ENCODE measurements at places on chromosomes 12 and 14.

GRCh38 chr12:111868676-111869588 lies 26.9 kb downstream of the MAPKAPK5 start:
- DNase-seq = no peak

DNA sequence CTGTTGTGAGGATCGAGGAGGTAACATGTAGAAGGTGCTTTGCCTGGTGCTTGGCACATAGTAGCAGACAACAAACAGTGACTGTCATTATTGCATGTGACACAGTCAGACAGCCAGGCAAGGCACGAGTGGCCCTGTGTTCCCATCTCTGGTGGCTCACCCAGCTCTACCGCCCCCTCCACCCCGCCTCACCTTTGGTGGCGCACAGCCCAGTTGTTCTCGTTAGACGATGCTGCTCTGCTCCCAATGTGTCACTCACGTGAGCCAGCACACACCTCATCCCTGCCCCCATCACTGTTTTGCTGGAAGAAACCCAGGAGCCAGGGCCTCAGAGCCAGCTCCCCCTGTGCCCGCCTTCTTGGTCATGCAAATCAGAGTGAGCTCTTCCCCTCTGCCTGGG lies 113.3 kb downstream of the CALM1 start:
- no peak for DNase-seq

DNA sequence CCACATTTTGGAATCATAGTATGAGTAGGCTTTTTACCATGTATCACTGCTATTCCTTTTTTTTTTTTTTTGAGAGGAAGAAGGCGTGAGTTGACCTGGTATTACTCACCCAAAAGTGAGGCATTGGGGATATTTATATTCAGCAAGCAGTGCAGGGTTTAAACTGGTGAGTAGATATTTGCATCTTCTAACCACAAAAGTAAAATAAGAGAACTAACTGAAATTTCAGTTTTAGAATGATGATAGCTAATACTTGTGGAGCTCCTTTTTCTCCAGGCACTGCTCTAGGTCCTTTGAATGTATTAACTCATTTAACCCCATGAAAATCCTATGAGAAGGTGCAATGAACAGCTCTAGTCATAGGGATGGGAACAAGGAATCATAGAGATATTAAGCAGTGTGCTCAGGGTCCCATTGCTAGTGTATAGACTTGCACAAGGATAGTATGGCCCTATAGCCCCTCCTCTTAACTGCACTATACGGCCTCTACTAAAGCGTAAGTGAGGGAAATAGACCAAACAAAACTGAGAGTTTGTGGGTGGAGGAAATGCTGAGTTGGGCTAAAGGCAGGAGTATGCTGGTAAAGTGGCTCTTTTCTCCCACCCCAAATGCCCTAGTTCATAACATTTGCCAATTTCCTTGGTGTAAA lies 104.3 kb upstream of the MAX start:
- no peak for DNase-seq

GRCh38 chr12:107840186-107840585 lies 65.7 kb downstream of the ASCL4 start:
- no peak for DNase-seq

- DNase-seq = no peak
These were observed 59.3 kb upstream of the DIO3 start for GRCh38 chr14:101501858-101502615.

DNA sequence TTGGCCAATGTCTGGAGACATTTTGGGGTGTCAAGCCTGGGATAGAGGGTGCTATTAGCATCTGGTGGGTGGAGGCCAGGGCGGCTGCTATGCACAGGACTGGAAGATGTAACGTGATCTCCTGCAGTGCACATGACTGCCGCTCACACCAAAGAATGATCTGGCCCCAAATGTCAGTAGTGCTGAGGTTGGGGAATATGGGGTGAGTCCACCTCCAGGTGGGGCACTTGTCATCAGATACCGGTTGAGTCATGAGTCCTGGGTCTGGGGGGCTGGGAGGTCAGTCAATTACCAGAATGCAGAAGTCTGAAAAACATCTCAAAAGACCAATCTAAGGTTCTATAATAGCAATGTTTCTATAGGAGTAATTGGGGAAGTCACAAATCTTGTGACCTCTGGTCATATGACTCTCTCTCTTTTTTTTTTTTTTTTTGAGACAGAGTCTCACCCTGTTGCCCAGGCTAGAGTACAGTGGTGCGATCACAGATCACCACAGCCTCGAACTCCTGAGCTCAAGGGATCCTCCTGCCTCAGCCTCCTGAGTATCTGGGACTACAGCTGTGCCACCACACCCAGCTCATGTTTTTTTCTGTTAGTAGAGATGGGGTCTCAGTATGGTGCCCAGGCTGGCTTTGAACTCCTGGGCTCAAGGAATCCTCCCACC lies 6.0 kb upstream of the SDSL start:
- DNase-seq = no peak

DNA sequence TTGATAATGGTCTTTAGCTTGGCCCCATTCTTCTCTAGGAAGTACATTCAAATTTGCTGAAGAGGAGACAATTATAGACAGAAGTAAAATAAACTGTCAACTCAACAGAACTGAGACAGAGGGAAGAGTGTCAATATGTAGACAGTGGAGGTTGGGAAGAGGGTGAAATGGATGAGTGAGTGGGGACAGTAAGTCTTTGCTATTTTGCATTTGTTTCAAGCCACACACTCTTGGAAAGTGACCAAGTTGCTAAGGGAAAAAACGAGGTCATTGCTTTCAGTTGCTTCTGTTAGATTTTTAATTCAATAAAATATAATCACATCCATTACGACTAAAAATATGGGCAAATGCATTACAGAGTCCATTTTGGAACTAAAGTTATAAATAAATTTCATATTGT lies 47.8 kb downstream of the BTBD7 start:
- no peak for DNase-seq

- no peak for DNase-seq
These were observed 163.2 kb downstream of the DYRK2 start for GRCh38 chr12:67811437-67812361.

- no peak for DNase-seq
These were observed 72.1 kb upstream of the SRSF5 start for GRCh38 chr14:69694730-69695281.

- peak; percentile 63 for DNase-seq
These were observed 57.7 kb downstream of the HMGA2 start for GRCh38 chr12:65881965-65882413.
